ENCODE measurements at places on chromosomes 4 and X.

DNA sequence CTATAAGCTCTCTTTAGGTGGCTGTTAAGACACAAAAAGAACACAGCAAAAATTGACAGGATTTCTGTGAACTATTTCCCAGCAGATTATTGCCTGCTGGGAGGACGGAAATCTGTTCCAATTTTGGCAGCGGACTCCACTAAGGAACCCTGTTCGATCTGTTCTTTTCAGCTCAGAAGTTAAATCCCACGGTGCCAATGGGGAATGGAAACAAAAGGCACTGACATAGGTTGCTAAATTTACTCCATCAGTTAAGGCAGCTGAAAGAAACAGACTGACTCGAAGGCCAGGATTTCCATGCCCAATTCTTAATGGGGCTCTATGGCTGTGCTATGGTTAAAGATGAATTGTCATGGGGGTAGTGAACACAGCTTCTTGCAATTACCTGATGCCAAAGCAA is 126.5 kb upstream of the HPGD start:
- no peak for DNase-seq

DNA sequence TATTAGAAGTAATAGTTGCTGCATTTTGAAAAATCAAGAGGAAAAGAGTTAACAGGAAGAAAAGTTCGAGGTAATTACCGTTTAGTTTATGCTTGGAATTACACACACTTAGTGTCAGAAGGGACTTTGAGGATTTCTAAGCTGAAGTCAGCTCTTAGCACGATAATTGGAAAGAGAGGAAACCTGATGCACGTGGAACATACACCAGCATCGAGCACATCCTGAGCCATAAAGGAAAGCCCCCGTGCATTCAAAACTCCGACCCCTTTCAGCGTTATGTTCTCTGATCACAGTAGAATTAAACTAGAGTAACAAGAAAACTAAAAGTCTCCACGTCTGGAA is 400 bp upstream of the PAQR3 start:
- DNase-seq = no peak

GRCh38 chrX:22323541-22323940 is 50.8 kb downstream of the CBLL2 start:
- DNase-seq = no peak

DNA sequence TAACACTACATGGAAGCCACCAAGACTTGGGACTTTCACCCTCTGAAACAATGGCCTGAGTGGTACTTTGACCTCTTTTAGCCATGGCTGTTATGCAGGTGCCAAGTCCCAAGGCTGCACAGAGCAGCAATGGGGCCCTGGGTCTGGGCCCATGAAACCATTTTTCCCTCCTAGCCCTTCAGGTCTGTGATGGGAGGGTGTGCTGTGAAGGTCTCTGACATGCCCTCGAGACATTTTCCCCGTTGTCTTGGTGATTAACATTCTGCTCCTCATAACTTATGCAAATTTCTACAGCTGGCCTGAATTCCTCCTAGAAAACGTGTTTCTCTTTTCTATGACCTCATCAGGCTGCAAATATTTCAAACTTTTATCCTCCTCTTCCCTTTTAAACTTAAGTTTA is 30.4 kb upstream of the ADGRA3 start:
- no peak for DNase-seq

GRCh38 chr4:173139561-173139960 is 29.1 kb upstream of the GALNT7 start:
- no peak for DNase-seq

GRCh38 chr4:165351359-165352130 is 24.1 kb downstream of the MSMO1 start:
- DNase-seq = no peak

DNA sequence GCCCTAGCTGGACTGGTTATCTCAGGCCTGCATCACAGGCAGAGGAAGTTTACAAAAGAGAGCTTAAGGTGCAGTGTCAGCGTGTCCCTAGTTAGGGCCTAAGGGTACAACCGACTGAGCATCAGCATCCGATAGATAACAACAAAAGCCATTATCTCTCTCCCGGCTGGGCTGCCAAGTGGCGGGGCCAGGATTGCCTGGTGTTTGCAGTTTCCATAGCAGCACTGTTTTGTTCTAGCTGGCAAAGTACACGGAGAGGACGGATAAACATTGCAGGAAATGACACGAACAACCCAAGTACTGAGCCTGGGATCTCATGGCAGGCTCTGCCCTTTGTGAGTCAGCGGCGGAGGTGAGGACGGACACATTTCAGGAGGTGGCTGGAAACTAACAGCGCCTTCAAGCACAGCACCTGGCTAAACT is 104.7 kb upstream of the NOCT start:
- DNase-seq = no peak

DNA sequence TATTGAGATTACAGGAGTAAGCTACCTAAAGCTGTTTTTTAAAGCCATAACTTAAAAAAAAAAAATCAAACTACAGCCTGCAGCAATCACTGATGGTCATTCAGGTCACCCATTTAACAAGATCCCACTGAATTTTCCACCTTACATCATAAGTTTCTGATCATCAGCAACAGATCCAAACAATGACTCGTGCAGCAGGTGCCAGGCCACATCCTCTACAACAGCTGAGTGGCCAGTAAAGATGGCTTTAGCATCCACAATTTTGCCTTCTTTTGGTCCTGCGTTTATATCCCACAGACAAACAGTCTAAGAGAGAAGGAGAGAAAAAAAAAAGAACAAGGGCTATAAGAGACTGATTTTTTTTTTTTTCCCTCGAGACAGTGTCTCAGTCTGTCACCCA is 16.6 kb downstream of the RBBP7 start:
- no peak for DNase-seq

DNA sequence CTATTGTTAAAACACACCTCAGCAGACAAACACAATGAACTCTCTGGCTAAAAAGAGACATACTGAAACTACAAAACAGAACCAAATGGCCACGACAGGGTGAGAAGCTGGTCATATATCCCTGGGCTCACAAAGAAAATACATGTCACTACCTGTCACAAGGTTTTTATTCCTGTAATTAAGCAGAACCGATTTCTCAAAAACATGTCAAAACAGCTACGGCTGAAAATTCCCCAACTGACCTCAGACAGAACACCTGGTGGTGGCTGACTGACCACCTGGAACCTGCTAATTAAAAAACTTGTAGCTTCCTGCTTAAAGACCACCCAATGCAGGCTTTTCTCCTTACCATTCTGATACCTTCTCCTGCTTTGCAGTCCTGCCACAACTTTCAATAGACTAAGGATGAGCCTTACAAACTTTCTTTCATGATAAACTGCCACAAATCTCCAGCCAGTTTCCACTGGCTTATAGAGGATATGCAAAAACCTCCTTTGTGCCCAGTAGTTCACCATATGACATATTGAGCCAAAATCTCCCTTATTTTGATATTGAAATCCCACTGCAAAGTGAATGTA is 571.9 kb downstream of the SPOCK3 start:
- DNase-seq = no peak

Data from stimulated activated CD4-positive, alpha-beta T cell treated with anti-CD3 and anti-CD28 coated beads, Interleukin-15, amount 100 ng/mL, for 1 hour (primary cell).